Activated CD8-positive, alpha-beta memory T cell treated with anti-CD3 and anti-CD28 coated beads for 24 hours (primary cell): ENCODE measurements at places on chromosomes 3 and 15.

DNA sequence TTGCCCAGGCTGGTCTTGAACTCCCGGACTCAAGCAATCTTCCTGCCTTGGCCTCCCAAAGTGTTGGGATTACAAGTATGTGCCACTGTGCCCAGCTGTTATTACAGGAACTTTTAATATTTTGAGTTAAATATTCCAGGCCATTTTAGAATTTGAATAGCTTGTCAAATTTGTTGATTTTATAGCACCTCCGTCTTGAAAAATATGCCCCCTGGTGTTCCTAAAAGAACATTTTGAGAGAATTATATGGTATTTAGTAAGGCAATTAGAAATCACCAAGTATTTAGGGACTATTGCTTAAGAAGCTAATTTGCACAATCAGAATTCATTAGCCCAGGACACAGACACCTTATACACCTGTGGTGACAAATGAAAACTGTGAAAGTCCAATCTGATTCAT, 23.7 kb downstream of the PDE8A start:
- DNase-seq: no peak

GRCh38 chr15:45401665-45402161, 23.4 kb upstream of the GATM start:
- DNase-seq: no peak

- DNase-seq: no peak
Observed at GRCh38 chr15:94749811-94750617, 518.7 kb downstream of the MCTP2 start.

DNA sequence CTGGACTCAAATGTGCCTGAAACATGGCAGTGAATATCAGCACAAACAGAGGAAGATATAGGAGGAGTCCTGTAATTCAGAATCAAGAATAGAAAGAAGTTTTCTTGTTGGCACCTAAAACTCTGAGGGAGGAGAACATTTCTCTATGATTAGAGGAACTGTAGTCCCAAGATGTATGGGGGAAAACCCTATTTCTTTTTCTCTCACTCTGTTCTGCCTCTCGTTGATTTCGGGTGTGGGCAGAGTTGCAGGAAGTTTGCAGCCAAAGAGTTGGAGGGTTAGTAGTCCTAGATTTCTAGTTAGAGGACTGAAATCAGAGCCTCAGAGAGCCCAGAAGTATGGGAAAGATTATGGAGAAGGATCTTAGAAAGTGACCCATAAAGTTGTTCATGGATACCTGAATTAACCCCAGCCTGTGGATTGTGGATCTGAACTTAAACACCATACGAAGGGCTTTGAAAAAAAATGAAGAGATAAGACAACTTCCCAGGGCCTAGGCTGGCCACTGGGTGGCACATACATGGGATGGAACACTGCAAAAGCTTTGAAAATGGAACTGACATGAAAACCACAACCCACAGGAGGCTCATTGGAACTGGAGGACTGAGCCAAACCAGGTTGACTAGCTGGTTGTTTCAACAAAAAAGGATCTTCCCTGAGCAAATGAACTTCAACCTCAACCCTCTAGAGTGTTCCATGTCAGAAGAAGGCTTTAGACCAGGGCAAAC, 34.6 kb downstream of the FMN1 start:
- DNase-seq: no peak

DNA sequence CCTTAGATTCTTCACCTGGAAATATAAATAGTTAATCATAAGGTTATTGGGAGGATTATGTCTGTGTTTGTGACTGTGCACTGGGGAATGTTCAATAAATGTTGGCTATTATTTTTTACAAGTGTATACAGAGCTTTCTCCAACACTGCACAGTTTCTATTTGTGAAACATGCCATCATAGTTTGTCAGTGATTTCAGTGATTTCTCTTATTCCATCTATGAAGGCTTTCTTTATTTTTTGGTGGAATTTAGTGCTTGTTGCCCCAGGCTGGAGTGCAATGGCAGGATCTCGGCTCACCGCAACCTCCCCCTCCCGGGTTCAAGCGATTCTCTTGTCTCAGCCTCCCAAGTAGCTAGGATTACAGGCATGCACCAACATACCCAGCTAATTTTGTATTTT, 545.0 kb upstream of the GRM7 start:
- DNase-seq: no peak

DNA sequence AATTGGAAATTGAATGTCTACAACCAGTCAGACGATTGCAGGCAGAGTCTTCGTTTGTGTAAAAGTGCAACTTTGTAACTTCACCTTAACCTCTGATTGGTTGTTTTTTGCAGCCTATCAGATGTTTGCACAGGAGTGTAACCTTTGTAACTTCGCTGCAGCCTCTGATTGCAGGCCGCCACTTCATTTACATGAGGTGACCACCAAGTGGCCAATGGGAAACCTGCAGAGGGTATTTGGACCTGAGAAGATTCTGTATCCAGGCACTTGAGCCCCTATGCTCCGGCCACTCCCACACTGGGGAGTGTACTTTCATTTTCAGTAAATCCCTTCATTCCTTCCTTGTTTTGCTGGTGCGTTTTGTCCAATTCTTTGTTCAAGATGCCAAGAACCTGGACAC, 68.1 kb upstream of the PFN2 start:
- no peak for DNase-seq

DNA sequence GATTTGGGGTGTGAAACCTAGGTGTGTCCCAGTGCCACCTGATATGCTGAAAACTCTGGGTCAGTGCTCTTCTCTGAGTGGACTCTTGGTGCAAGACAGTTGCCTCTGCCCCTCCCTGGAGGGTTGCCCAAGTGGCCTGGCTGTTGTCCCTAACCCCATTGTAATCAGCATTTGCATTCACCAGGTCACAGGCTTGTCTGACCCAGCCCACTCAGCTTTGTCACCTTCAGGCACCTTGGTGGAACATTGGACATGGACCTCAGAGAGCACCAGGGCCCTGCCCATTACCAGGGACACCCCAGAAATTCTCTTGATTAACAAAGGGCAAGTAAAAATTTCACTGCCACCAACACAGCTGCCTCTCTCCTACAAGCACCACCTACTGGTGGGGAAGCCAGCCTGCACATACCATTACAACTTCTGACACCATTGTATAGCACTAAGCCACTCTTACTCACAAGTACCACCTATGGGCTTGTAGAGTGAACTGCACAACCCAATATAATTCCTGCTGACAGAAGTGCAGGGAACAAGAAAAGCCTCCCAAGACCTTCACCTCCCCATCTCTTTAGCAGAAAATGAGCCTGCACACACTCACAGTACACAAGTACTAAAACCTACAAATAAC, 324.6 kb downstream of the EPHA6 start:
- no peak for DNase-seq

DNA sequence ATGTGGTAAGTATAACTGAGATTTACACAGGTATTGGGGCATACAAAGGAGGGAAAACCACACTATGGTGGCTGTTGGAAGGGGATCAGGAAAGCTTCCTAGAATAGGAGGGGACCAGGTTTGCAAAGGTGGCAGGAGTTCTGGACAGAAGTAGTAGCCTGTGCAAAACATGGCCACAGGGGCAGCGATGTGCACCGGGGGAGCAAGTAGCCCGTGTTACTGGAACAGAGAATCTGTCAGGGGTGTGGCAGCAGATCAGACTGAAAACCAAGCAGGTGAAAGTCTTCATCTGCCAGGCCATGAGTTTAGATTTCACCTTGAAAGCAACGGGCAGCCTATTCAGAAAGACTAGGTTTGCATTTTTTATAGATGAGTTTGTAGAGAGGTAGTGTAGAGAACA, 182.3 kb upstream of the LPP start:
- DNase-seq: no peak

DNA sequence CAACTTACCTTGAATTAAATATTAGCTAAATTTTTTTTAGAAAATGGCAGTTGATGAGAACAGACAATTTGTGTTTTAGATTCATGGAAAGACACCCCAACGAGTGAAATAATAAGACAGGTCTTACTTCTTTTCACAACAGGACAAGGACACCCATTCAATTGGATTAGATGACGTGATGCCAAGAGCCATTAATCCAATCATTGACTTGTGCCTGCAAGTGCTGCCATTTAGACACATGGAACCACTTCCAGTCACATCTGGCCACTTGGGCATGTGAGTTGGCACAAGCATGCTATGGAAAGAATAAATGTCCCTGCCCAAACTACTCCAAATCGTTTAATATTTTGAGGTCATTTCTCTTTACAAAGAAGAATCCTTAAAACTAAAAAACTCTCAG, 1308.8 kb downstream of the ROBO2 start:
- no peak for DNase-seq

GRCh38 chr3:106438887-106439286, 570.1 kb upstream of the CBLB start:
- DNase-seq: no peak

DNA sequence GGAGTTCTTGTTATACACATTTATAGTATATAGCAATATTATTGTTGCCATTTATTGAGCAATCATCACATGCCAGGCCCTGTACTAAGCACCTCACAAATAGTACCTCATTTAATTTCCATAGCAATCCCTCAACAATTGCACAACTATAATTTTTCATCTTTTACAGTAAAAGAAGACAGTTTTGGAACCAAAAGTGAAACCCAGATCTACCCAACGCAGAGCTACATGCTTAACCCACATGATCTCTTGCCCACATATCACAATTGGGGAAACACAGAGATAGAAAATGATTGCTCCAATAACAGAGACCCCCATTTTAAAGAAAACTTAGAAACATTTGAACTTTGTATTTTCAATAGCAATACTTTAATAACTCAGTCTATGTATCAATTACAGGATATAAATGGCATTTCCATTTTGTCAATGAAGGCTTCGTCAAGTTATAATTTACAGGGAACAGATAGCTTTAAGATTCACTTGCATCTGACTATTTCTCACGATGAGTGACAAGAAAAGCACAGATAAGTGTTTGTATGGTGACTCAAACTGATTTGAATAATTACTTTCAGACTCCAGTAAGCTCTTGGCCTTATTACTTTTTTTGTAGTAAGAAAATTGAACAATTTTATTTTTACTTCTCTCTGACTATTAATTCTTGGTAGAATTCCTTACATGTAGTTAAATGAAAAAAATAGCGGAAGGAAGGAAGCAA, 38.7 kb upstream of the CCDC50 start:
- no peak for DNase-seq

- DNase-seq: no peak
Observed at GRCh38 chr3:52254608-52255007, 9.0 kb downstream of the PPM1M start.

- no peak for DNase-seq
Observed at GRCh38 chr3:82163907-82164520, 402.6 kb upstream of the GBE1 start.

DNA sequence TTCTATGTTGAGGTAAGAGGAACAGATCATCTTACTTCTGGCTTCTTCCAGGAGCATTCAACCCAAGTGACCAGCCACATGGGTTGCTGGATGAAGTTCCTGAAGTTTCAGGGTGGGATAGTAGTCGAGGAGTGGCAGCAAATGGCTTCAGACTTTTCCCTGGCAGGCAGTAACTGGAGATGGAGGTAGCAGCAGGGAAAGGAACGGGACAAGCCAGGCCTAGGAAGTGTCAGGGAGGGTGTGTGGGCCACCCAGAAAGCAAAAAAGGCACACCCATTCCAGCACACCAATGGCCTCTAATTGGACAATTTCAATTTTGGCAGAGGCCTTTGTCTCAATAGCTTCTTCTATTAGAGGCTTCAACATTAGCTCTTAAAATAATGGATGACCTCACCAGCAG, 498.6 kb upstream of the ATP11B start:
- DNase-seq: no peak
